Mesenchymal stem cell (in vitro differentiated cells and primary cell): ENCODE measurements at places on chromosomes 1 and 21.

GRCh38 chr1:115134231-115134630 lies 44.9 kb upstream of the TSPAN2 start:
- no peak for DNase-seq

GRCh38 chr1:81032973-81033425 lies 767.7 kb upstream of the ADGRL2 start:
- DNase-seq: no peak

DNA sequence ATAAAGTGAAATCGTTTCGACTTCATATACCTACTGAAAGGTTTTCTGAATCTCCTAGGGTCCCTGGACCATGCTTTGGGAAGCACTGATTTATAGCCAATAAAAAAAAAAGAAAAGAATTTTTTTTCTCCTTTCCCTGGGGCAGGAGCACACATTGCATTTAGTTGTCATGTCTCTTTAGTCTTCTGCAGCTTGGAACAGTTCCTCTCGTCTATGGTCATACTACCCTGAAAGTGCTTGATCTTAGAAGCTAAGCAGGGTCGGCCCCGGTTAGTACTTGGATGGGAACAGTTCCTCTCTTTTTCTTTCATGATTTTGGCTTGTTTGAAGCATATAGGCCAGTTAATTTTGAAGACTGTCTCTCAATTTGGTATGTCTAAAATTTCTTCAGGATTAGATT lies 3.7 kb upstream of the SERPINC1 start:
- no peak for DNase-seq

DNA sequence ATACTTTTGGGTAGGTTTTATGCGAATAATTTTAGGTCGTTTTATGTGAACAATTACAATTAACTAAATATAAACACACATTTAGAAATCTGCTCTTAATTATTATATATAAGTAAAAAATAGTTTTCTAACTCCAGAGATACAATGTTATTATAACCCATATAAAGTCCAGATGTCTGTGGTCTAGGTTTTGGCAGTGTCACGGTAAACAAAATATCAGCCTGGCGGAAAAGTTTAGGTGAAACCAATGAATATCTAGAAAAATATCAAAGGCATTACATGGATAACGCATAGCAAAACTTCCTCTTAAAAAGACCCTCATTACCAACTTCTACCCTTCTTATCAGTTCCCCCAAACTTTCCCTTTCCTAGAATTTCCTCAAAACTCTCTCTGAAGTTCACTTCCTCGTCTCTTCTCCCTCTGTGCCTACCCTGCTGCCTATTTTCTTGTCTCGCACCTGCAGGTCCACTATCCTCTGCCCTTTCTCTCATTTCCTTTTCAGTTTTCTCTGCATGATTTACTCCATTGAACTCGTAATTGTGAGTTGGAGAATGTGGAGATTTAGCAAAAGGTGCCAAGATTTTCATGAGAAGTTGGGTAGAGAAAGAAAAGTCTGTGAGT lies 21.8 kb downstream of the VTCN1 start:
- DNase-seq: no peak

GRCh38 chr1:29586991-29587745 lies 350.8 kb downstream of the PTPRU start:
- no peak for DNase-seq

- DNase-seq: no peak
These were observed 83.4 kb upstream of the POU3F1 start for GRCh38 chr1:38129971-38130370.

DNA sequence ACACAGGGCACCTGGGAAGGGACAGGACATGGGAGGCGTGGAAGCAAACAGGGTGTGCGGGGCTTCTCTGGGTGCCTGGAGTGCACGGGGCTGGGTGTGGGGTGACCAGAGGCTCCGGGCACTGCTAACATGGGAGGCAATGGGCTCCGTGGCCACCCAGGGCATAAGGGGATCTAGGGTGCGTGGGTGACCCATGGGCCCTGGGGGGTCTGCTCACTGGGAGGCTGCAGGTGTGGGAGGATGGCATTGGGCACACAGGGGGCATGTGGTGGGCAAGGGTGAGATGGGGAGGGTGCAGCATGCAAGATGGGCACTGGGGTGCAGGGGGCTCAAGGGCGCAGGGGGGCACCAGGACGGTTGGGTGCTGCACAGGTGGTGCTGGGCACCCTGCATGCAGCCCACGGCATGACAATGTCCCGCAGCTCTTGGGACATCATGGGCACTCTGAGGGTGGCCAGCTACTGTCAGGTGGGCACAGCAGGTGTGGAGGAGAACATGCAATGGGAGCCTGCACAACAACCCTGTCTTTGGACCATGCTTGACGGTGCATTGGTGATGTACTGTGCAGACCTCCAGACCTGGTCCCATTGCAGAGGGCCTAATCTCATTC lies 15.1 kb downstream of the TRIM11 start:
- DNase-seq: no peak

- no peak for DNase-seq
These were observed 30.1 kb downstream of the NCAM2 start for GRCh38 chr21:21028275-21028820.

DNA sequence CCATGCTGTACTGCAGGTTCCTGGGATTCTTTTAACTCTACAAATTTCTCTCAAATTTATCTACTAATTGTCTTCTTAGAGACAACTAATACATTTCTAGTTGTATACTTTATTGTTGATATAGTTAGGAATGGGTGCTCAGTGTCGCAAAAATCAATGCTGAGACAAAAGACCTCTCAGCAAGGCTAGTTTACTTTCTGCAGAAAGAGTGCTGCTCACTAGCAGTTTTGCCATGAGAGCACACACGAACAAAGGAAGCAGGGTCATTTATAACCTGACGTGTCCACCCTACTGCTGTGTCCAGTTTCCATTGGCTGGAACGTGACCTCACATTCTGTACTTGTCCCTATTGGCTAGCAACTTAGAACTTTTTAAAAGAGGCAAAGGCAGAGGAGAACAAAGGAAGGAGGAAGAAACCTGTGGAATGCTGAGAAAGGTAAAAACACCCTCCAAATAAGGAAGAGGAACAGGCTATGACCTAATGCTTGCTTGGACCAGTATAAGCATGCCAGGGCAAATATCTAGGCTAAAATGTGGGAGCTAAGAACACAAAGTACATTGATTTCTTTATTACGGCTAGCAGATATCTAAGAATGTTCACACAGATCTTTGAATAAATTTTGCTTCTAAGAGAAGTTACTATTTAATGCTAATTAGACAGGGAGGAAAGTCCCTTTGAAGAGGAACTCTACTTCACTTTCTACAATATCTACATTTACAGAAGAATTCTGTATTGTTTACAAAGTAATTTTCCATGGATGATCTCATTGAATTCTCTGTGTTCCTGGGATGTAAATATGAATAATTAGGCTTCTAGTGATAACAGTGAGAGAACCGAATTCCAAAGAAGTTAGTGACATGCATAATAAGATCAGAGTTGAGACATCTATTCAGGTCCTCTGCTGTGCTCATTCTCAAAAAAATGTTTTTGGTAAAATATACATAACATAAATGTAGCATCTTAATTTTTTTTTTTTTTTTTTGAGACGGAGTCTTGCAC lies 86.0 kb upstream of the MAP10 start:
- DNase-seq: no peak

DNA sequence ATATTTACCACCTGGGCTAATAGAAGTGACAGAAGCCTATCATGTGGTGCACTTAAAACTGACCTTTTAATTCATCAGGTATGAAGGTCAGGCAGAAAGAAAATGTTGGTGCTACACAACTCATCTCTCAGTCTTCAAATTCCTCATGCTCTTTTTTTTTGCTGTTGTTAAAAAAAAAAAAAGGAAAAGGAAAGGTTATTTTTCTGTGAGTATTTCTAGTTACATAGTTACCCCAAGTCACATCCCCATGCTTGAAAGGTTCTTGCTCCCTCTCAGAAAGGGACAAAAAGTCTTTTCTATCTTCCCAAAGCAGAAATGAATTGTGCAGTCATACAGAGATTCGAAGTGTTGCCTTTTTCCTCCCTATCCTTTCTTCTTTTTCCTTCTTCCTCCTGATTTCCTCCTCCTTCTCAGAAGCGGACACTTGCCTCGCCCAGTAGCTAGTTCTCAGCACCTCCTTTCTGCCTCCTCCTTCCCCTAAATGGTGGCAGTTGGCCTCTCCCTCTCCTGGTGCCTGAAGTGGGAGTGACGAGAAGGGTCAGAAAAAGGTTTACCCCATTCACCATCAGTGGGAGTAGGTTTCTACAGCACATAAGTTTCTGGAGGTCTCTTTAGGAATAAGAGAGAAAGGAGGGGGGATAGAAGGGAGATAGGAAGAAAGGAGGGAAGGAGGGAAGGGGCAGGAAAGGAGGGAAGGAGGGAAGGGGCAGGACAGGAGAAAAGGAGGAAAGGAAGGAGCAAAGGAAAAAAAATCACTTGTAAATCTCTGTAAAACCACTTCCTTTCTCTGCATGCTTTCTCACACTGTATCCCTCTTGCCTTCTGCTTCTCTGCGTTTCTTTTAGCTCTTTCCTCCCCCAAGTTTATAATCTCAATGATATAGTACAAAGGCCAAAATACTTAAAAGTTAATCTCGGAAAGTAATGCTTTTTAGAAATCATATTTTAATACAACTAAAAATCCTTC lies 20.4 kb upstream of the C1orf105 start:
- DNase-seq: peak; percentile 14

GRCh38 chr1:61183471-61184039 lies 101.2 kb downstream of the NFIA start:
- DNase-seq: no peak

DNA sequence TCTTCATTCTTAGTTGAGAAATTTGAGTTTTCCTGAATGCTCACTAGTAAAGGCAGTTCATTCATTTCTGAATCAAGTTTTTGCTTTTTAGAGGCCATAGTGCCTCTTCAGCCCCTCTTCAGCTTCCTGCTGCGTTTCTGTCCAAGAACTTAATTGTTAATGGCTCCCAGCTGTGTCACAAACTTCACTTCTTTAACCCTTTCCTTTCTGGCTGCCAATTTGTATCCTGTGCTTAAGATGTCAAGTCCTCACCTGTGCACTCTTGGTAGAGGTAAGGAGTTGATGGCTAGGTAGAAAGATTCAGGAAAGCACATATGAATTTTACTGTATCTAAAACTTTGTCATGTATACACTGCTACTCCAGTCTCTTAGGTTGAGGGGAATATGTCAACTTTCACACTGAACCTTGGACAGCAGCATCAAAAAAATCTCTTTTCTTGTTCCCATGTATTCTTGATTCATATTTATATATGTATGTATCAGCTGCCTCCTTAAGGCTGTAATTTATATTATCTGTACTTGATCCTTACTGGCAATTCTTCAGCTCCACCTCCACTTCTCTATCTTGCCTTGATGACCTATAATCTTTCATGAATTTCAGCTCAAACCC lies 612.8 kb downstream of the LMO4 start:
- no peak for DNase-seq

- no peak for DNase-seq
These were observed 26.9 kb upstream of the BACE2 start for GRCh38 chr21:41141031-41141457.

DNA sequence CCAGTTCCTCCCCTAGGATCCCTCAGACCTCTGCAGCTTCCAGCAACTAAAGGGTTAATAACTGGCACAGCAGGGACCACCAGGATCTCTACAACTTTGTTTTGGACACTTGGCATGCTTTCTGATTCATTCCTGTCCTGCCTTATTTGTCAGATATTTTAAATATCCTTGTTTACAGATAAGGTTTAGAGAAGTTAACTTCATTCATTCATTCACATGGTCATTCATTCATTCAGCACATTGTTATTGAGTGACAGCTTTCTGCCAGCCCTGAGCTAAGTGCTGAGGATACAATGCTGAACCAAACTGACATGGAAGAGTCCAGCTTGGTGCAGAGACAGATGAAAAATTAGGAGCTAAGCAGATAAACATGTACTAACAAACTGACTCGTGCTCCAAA lies 8.8 kb upstream of the PHC2 start:
- DNase-seq: no peak

GRCh38 chr21:42214921-42215320 lies 4.0 kb upstream of the ABCG1 start:
- no peak for DNase-seq

GRCh38 chr1:240496941-240497340 lies 115.0 kb downstream of the GREM2 start:
- no peak for DNase-seq

DNA sequence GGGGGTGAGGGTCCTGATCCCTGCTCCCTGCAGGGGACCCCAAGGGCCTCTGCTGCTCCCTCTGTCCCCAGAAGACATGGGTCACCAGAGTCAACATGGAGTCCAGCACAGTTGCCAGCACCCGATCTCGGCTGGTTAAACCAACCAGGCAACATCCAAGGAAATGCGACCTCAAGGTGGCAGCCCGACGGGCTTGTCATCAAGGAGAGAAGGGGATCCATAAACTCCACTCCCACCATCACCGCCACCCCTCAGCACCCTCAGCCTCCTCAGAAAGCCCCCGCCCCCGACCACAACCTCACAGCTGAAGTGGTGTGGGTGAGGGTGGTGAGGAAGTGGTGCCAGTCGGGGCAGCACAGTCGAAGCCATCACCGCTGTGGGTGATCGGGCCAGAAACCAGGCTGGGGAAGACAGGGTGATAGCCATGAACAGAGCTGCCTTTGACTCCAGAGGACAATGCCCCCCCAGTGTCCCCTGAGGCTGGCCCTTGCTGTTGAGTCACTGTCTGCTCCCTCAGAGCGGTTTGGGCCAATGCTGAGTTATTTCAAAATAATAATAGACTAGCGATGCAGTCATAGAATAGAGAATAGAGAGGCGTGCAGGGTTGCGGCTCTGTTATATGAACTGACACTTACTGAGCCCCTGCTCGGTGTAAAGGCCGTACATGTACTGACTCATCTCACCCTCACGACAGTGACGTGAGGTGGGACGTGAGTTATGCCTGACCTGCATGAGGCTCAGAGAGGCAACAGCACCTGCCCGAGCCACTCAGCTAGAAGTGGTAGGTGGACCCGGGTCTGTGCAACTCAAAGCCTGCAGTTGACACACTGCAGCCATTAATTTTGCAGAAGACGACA lies 88.7 kb upstream of the IFFO2 start:
- no peak for DNase-seq

GRCh38 chr1:7454895-7455784 lies 316.0 kb upstream of the VAMP3 start:
- no peak for DNase-seq

DNA sequence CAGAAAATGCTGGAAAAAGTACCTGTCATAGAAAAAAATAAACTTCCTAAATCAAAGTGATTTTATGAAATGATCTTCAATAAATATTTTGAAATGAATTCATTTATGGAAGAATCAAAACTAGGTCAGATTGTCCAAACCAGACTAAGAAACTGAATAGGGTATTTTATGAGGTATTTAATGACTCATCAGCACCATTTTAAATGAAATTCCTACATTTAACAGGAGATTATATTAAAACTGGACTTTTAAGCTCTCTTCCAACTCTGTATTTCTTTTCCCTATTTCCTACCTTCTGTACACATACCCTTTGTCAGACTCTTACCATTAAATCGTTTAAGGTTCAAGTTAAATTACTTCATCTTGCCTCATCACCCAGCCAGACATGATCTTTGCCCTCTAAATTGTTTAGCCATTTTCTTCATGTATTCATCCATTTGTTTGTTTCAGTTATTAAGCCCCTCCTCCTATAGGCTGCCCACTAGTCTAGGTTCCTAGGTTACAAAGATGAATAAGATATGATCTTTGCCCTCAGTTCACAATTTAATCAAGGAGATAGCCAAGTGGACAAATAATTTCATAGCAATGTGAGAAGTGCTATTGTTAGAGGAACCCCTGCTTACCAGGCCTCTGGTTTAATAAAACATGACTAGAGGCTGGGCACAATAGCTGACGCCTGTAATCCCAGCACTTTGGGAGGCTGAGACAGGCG lies 25.0 kb downstream of the TATDN3 start:
- no peak for DNase-seq
